ENCODE measurements at places on chromosomes 7 and 10.

DNA sequence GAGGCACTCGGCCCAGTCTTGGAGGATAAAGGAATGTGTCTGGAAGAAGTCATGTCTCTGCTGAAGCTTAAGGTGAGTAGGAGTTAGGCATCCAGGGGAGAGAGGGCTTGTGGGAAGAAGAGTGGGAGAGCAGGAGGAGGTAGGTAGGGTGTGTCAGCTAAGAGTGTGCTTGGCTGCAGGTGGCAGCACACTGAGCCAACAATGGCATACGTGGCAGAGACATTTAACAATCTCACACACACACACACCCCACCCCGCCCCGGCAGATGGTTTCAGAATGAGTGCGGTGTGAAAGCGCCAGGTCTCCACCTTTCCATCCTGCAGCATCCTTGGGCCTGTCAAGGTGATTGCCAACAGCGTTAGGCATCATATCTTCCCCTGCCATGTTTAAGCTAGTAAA is 11.2 kb upstream of the ARPC1A start:
- DNase-seq, result no peak

- no peak for DNase-seq
Observed at GRCh38 chr10:13425397-13425796, 77.3 kb upstream of the SEPHS1 start.

DNA sequence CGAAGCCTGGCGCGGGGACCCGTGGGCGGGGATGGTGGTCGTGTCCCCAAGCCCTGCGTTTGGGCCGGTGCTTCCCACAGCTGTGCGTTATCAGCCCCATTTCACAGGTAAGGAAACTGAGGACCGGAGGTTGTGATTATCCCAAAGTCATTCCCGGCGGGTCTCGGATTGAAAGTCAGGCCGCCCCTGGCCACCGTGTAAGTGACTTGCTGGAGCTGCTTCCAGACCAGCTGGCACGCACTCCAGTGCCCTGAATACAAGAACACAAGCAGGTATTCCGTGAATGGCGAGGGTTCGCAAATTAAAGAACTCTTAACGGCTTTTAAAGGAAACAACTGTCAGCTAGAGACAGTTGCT is 675 bp upstream of the ATE1 start:
- DNase-seq, result no peak

DNA sequence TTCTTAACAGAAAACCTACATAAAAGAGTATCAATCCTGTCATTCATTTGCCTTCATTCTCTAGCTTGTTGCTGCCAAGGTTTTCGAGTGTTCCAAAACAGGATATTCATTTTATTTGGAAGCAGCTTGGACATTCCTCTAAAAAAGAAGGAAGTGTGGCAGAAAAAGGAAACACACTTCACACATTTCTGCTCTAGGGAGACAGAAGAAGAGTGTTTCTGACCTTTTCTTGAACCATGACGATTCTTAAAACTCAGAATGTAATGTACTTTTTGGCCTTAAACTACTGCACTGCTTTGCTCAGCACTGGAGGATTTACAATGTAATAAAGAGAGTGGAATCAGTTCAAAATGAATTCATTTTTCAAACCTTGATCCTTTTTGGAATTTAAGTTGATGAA is 81.3 kb downstream of the SEMA3A start:
- DNase-seq, result no peak

- no peak for DNase-seq
Observed at GRCh38 chr7:111878785-111879184, 316.5 kb upstream of the IMMP2L start.

DNA sequence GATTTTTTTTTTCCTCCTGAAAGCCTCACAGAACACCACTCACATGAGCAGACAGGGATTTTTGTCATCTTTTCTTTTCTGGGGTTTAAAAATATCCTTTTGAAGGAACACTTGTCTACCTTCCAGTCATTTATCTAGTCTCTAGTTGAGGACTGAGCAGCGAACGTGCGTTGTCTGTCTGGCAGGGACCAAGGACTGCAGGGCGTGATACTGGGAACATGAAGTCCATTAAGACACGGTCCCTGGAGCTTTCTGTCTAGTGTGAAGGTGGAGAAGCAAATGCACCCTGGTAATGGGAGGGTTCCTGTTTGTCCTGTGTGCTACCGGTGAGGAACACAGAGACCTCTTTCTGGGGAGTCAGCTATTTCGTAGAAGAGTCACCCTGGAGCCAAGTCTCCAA is 207.4 kb downstream of the TMEM178B start:
- no peak for DNase-seq

- DNase-seq, result no peak
Observed at GRCh38 chr10:124802313-124802675, 675 bp downstream of the ABRAXAS2 start.
